Stimulated activated CD8-positive, alpha-beta memory T cell treated with anti-CD3 and anti-CD28 coated beads, Interleukin-4, amount 100 ng/mL, for 24 hours (primary cell): ENCODE measurements at places on chromosomes 1 and 21.

DNA sequence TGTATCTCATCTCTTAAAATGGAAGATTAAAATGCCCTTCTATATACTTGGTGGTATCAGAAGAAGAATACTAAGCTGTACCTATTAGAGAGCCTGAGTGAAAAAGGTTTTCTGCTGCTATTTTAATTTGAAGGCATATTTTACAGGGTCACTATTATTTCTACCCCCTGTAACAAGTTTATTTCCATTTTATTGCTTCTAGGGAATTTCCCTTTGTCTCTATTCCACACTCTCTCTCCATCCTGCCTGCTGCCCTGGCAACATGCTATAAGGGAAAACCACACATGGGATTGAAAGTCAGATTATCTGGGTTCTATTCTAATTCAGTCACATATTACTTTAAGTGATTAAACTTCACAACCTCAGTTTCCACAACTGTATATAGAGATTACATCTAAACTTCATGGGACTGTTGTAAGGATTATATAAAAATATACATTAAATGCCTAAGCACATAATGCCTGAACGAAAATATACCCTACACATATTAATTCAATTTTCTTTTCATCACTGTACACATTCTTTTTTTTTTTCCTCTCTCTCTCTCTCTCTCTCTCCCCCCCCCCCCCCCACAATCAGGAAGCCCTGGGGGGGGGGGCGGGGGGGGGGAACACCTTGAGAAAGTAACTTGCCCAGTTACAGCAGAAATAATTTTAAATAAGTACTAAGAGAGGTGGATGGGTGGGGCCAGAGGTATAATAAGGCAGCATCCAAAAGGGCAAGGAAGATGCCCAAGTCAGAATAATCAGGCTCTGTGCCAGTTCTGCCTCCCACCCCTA lies 51.5 kb downstream of the LUZP1 start:
- no peak for DNase-seq

DNA sequence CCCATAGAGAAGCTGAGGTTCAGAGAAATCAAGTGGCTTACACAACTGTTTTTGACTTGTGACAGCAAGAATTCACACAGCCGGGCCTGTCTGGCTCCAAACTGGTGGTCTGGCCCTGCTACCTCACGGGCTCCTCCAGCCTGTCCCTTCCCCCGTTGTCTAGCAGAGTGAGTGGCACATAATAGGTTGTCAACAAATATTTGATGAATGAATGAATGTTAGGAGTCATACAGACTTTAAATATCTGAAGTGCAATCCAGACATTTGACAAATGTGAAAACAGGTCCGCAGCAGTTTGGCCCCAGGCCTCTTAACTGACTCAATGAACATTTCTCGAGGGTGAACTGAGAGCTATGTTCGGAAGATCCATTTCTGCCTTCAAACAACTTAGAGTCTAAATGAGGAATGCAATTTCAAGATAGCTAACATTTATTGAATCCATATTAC lies 1.1 kb upstream of the RHOC start:
- DNase-seq: no peak

DNA sequence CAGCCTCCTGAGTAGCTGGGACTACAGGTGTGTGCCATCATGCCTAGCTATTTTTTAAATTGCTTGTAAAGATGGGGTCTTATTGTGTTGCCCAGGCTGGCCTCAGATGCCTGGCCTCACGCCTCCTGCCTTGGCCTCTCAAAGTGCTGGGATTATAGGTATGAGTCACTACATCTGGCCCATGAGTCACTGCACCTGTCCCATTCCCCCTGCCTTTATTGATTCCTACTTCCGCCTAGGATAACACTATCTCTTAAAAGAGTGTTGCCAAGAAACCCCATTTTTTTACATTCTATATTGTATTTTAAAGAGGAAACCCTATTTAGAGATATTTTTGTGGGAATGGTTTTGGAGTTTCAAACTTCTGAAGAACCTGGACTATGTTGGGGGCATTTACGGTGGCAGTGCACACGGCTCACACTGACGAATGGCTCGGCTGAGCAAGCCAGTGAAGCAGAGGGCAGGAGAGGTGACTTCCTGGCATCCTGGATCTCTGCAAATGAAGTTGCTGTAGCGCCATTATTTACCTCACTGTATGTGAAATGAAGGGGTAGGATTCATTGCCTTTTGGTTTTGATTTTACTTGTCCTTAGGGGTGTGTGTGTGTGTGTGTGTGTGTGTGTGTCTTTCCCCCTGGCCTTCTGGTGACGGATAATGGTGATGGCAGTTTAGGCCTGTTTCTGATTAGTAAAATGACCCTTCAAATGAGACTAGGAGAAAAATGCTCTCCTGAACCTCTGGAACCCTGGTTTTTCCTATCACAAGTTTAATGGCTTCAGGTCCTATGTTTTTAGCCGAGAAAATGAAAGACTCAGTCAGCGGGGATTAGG lies 22.5 kb downstream of the KIF26B start:
- DNase-seq: no peak

- DNase-seq: no peak
These were observed 356 bp downstream of the TSPAN1 start for GRCh38 chr1:46175243-46175642.

DNA sequence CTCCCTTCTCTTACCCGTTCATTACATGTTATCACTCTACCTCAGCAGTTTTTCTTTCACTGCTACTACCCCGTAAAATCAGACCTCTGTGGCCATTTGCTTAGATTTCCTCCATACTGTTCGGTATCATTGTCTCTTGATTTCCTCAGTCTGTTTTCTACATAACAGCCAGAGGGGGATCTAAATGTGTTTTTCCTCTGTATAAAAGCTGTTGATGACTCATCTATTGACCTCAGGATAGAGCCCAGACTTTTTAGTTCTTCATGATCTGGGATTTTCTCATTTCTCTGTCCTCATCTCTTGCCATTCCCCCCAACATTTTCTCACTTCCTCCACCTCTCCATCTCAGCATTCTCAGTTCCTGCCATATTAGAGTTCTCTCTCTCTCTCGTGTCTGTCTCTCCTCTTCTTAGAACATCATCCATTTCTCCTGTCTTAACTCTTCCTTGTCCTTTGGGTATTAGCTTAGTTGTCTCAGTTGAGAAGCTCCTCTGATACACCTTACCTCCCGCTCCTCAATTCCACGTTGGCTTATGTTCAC lies 10.5 kb downstream of the OTUD3 start:
- no peak for DNase-seq

DNA sequence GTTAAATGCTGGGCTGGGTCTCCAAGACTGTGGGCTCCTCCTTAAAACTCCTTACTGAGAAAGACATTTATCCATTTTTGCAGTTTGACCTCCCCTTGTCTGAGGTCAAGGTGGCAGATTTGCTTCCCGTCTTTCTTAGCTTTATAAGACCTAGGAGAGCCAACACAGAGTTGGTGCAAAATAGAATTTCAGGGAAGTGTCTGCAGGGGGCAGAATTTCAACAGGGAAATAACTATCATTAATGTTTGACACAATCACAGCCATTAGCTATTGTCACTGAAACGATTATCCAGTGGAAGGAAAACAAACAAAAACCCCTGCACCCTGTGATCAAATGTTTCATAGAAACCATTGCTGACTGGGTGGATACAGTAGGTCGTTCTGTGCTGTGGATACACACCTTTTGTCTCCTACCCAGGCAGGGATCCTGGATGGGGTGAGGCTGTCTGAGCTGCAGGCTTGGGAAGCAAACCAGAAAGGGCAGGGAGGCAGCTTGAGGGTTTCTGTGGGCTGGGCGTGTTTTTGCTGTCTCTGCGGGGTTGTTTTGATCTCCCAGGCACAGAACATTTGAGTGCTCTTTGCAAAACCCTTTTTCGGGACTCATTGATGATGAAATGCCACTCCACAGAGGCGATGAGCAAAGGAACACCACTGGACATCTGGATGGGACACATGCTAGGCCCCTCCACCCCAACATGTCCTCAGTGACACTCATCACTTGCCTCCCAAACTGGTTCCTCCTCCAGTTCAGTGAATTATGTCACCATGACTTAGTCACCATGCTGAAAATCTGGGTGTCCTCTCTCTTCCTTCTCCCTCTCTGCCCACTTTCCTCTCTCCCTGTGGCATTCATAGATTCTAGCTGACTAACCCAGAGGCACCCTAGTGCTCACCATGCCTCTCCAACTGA lies 94.2 kb upstream of the SERBP1 start:
- DNase-seq: no peak

GRCh38 chr1:34113887-34114286 lies 51.1 kb downstream of the CSMD2 start:
- no peak for DNase-seq

GRCh38 chr1:198520524-198521254 lies 19.8 kb downstream of the ATP6V1G3 start:
- DNase-seq: no peak

DNA sequence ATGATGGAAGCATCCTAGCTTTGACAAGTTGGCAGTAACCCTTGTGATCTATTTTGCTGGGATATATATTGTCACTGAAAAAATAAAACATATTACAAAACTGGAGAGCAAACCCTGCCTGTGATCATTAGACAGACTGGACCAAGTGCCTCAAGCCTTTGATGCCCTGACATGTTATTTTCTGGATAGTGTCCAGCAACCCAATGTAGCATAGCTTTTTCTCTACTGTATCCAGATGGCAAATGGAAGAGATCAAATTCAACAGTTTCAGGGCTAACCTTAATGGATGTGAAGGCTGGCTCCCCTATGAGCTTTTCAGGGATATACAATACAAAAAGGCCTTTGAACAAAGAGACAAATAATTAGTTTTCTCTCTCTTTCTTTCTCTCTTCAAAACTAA lies 25.1 kb downstream of the WARS2 start:
- no peak for DNase-seq

DNA sequence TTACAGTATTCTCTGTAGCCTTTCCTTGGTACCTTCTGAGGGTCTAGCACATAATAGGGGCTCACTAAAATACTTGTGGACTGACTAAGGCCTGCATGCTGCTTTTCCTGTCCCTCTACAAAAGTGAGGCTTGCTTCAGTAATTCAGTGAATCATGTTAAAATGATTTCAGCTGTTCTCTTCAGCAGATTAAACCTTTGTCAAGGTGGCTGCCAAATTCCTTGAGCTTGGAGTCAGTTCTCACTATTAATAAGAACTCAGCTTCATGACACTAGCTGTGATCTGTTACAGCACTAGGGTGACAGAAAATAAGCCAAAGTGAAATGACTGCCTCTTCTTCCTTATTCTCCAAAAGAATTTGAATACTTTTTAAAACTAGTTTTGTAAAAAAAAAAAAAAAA lies 128.8 kb downstream of the KCNN3 start:
- no peak for DNase-seq

DNA sequence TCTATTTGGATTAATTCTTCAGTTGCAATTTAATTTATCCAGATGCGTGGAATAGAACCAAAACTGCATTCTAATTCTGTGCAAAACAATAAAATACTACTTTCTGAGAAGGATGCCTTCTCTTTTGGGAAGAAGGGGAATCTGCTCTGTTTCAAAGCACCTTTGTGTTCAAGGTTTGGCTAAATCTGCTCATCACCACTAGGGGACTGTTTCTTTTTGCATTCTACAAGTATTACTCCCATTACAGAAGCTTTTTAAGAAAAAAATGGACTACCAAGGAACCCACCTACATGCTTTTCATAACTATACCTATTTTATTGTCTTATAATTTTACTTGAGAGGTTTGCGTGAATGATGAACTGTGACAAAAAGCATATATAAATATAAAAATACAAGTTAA lies 18.2 kb downstream of the MRPS6 start:
- DNase-seq: no peak

DNA sequence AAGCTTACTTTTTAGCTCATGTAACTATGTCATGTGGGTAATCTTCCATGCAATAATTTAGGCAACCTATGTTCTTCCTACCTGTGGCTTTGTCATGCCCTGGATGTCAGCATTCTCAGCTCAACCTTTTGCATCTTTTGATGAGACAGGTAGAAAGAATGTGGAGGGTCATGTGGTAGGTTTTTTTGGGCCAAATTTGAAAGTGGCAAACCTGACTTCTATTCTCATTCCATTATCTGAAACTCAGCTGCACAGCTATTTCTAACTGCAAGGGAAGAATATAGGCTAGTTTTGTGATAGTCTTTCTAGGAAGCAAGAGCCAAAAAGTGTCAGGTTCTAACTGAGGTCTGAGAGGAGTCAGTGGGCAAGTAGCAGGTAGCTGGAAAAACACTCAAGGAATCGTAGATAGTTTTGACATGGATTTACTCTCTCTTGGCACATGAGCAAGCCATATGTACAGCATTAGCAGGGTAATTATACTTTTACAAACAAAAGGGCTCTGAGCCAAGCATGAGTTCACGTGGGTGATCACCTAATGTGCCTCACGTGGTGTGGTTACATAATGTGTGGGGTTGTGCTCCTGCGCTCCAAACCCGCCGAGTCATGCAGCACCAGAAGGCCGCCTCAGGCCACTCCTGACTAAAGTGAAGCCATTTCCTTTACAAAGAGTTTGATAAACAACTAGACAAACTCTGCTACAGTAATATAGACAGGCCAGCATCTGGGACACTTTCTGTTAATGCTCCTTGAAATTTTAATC lies 1013.8 kb downstream of the PLA2G4A start:
- no peak for DNase-seq

DNA sequence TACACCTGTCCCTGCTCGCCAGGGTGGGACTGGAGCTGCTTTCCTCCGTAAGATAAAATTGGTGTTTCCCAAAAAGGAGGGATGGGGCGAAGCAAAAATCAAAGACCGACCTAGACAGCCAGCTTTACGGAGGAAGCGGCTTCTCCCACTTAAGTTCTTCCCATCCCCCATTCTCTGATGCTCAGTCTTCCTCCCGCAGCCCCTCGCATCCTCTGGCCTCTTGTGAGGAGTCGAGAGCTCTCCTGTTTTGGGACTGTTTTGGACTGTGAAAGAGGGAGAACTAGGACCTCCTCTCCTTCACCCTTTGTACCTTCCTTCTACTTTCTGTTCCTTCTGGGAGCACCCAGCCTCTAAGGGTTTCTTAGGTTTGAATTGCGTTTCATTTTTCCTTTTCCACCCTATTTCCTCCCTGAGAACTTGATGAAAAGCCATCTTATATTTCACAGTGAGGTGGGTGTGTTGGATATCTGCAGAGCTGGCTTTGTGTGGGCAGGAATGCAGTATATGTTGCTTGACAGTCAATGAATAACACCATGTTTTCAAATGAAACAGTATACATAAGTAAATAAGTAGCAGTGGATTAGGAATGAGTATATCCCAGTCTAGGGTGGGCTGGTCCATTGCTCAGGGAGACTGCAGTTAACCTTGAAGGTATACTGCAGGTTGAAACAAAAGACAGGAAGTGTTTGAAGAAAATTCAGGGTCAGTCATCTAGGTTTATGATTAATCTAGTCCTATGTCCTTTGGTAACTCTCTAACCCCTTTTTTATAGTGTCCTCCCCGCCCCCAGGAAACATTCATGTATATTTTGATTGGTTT lies 848 bp downstream of the CTTNBP2NL start:
- DNase-seq: no peak

GRCh38 chr1:46187106-46187869 lies 10.9 kb downstream of the POMGNT1 start:
- DNase-seq: no peak
